Suppressor macrophage (primary cell): ENCODE measurements at places on chromosomes 2 and 18.
A peak's percentile ranks its signal among the peaks of the same experiment; 100 is the strongest.

DNA sequence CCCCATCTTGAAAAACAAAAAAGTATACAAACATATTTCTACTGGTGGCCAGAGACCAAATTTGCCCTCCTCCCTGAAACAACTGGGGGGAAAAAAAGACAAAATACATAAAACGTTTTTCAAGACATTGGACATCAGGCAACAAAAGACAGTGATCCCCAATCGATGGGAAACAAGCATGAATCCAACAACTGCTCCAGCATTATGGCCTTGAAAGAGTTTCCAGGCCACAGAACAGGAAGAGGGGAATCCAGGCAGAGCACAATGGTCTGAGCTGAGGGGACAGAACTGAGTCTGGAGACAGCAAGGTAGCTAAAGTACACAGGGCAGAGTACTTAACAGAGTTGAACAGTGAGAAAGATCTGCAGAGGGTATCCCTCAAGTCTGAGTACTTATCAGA is 4.4 kb downstream of the CCDC88A start:
- no peak for DNase-seq

GRCh38 chr2:102674836-102675235 is 55.5 kb downstream of the SLC9A2 start:
- no peak for DNase-seq

- peak; percentile 75 for DNase-seq
These were observed 34.2 kb upstream of the MLPH start for GRCh38 chr2:237452861-237453260.

GRCh38 chr2:159134979-159135378 is 151.5 kb downstream of the WDSUB1 start:
- DNase-seq = no peak

DNA sequence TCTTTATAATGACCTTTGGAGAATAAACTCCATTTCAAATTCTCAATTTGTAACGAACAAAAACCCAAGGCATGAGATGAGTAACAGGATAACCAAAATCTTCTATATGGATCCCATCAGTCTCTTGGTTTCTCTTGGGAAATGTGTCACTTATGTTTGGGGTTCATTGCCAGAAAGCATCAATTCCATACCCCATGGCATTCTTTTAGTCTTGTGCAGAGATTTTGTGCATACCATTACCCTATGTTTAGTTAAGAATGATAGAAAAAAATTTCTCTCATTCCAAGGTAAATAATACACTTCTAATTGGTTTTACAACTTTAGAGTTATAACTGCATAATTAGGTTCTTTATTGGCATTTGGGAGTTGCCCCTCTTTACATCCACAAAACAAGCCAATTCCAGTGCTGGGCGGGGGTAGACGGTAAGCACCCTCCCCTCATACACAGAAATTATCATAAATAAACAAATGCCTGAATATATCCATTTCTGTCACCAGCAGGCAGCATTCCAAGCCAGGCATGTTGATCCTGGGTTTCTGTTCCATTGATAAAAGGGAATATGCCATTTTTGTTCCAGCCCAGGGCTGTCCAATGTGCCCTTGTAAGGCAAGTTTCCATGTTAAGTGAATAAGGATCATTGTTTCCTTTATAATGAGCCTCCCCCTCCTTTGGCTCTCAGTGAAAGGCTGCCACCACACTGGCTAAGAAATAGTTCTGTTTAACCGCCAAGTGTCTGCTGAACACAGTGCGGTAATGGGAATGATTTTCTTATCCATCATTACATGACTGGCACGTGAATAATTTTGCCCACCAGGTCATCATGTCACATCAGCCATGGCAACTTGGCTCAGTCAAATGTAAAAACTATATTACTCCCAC is 680.1 kb upstream of the ZEB2 start:
- no peak for DNase-seq

DNA sequence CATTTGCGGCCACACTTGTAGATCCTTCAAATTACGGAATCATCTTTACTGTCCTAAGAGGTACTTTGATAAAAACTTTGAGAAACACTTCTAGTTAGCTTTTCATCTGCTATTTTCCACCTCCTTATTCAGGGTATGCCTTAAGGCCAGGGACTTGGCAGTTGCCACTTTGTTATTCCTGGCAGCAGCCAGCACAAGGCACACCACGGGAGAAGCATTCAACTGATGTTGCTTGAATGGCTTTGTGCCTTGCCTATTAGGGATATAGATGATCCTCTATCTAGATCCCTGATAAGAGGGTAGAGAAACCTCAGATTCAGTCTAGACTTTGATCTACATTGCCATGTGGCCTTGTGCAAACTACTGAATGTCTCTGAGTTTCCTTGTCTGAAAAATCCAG is 70.3 kb upstream of the EPHA4 start:
- DNase-seq = no peak

GRCh38 chr2:197516393-197516761 is 511 bp downstream of the MOB4 start:
- DNase-seq = peak; percentile 26

GRCh38 chr2:107414376-107414775 is 412.3 kb upstream of the RGPD4 start:
- no peak for DNase-seq

- DNase-seq = peak; percentile 71
These were observed 62.1 kb downstream of the LRRFIP1 start for GRCh38 chr2:237689336-237690131.

GRCh38 chr18:74682991-74683297 is 85.3 kb downstream of the ZNF407 start:
- no peak for DNase-seq

DNA sequence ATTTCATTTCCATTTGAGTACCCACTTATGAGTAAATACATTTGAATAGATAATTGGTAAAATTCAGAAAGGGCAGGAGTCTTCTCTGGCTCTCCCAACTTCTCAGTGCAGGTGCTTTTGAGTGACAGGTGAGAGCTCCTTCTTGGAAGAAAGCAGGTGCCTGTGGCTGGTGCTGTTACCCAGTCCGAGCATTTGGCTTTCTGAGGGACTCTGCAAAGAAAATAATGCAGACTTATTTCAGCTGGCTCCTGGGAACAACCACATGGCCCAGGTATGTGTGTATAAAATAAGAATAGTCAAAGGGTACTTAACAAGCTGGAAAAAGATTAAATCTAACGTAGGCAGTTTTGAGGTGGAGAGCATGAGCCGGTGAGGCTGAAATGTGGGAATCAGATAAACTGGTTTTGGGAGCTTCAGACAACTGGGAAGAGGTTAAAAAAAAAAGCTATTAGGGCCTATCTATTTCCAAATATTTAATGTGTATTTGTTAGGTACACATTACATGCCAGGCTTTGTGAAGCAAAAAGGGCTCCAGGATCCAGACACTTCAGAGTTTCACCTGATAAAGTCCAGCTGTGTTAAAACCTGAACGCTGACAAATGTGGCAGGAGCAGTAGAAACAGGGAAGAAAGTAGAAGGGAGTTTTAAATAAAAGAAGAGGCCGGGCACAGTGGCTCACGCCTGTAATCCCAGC is 20.6 kb downstream of the ZNF236 start:
- DNase-seq = no peak

DNA sequence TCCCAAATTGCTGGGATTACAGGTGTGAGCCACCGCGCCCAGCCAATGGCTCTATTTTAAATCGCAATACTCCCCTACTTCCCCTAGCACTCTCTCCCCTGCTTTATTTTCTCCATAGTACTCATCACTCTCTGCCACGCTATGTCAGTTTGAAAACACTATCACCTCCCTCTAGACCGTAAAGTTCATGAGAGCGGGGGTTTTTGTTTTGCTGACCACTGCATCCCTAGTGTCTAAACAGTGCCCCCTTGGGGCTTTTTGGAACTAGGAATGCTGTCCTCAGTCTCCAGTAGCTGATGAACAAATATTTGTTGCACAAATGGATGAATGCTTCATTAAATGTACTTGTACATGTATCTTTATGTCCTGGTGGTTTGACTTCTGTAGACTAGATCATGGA is 44.1 kb downstream of the ATOH8 start:
- peak; percentile 56 for DNase-seq

DNA sequence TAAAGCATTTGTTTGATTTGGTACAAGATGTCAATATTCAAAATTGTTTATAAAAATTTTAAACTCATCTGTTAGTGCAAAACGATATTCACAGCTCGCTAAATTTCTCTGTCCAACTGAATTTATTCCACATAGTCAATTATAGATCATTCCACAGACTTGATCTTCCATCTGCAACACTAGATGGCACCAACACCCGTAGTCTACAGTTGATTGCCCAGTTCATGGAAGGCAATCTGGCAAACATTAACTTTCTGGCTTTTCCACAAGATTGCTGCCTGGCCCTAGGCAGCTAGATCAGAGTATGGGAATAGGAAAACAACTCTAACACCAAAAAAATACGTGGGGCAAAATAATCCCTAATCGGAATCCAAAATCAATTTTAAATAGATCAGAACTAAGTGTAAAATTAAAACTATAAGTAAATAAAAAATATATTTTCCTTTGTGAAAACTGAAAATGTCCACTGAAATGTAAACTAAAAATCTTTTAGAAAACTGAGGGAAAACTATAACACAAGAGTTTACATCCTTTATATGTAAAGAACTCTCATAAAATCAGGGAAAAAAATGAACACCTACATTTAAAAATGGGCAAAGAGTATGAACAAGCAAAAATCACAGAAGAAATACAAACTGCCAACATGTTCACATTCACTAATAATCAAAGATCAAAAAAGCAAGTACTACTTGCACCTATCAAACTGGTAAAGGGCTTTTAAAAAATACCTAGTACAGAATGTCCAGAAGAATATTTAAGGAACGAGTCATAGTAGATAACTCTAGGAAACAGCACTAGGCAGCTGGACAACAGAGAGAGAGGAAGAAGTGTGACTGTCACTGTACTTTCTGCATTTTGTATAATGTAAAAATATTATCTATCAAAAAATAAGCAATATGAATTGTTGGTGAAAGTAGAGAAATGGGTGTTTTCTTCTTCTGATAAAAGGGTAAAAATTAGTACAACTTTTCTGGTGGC is 35.0 kb downstream of the RTN4 start:
- DNase-seq = peak; percentile 58

GRCh38 chr2:64489081-64489751 is 34.9 kb upstream of the AFTPH start:
- DNase-seq = no peak
